ENCODE measurements at places on chromosomes 2 and 18.

- no peak for DNase-seq
Measured at GRCh38 chr2:96872591-96873349, 2.9 kb upstream of the SEMA4C start.

DNA sequence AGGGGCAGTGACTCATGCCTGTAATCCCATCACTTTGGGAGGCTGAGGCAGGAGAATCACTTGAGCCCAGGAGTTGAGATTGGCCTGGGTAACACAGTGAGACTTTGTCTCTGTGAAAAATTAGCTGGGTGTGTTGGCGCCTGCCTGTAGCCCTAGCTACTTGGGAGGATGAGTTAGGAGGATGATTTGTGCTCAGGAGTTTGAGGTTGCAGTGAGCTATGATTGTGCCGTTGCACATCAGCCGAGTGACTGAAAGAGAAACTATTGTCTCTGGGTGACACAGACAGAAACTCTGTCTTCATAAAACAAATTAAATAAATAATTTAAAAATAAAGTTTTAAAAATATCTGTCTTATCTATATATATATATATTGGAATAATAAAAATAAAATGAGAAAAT lies 1844.6 kb upstream of the PIK3C3 start:
- no peak for DNase-seq

- DNase-seq = no peak
Measured at GRCh38 chr2:209505410-209505809, 81.6 kb downstream of the MAP2 start.

DNA sequence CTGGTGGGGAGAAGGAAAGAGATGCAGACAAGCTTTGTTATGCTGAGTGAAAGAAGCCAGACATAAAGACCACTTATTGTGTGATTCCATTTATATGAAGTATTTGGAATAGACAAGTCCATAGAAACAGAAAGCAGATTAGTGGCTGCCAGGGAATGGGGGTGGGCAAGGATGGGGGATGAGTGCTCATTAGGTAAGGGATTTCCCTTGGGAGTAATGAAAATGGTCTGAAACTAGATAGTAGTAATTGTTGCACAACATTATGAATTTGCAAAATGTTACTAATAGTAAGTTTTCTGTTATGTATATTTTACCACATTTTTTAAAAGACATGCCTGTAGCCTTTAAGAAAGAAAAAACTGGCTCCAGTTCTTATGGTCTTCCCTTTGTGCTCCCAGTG lies 154.9 kb downstream of the LNPK start:
- DNase-seq = no peak

DNA sequence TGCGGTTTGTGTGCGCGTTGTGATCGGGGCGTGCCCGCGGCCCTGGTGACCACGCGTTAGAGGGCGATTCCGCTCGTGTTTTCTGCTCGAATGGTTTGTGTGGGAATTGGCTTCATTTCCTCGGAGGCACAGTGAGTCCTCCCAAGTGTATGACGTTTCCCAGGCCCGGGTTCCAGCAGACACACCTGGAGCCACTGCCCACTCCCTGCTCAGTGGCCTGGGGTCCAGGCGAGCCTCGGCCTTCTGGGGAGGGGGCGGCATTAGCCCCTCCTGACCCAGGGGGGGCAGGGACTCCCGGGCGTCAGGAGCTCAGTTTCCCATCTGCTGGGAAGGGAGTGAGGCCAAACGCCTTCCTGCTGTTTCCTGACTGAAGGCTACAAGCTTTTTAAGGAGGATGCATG lies 92.1 kb downstream of the NFATC1 start:
- no peak for DNase-seq

- DNase-seq = no peak
Measured at GRCh38 chr2:25378731-25379490, 37.2 kb upstream of the DNMT3A start.

DNA sequence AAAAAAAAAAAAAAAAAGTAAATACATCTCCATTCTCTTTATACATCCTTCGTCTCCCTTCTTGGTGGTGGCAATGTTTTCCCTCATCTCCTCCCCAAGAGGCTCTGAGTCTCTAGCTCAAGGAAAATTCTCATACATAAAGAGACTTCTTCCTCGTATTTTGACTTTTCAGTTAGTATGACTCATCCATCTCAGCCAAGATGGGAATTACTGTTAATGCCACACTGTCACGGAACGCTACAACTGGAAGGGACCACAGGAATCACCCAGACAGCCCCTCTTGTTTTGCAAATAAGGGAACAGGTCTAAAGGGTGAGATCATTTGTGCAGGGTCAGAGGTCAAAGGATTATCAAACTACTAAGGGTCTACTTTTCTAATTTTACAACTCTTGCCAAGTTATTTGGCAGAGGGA lies 19.5 kb downstream of the NFE2L2 start:
- DNase-seq = no peak

GRCh38 chr2:47227532-47228279 lies 72.6 kb upstream of the STPG4 start:
- DNase-seq = no peak

DNA sequence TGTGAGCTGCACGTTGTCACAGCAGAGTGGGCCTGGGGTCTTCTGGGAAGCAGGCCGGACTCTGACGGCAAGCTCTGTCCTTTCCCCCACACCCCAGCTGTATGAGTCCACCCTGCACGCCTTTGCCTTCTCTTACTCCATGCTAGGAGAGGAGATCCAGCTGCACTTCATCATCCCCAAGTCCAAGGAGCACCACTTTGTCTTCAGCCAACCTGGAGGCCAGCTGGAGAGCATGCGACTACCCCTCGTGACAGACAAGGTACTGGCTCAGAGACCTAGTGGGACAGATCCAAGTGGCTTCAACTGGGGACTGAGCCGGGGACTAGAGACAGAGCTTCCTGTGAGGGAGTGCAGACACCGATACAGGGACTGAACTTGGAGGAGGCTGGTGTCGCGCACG lies 40.1 kb downstream of the NTSR2 start:
- no peak for DNase-seq

DNA sequence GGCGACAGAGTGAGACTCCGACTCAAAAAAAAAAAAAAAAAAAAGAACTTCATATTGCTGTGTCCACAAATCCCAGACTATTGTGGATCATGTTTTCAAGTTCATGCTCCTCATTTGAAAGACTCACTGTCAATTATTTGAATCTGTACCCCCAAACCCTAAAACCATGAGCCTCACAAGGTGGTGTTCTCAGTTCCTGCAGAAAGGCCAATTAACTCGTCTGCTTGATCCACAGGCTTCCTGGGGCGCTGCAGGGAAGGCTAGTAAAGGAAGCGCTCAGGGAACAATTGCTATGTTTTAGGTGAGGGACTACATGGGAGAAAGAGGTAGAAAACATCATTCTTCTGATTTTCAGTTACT lies 396.8 kb upstream of the NETO1 start:
- DNase-seq = no peak

- DNase-seq = peak; percentile 37
Measured at GRCh38 chr2:239247401-239248245, 153.2 kb downstream of the HDAC4 start.

GRCh38 chr18:5488844-5489243 lies 55.0 kb downstream of the EPB41L3 start:
- DNase-seq = no peak

DNA sequence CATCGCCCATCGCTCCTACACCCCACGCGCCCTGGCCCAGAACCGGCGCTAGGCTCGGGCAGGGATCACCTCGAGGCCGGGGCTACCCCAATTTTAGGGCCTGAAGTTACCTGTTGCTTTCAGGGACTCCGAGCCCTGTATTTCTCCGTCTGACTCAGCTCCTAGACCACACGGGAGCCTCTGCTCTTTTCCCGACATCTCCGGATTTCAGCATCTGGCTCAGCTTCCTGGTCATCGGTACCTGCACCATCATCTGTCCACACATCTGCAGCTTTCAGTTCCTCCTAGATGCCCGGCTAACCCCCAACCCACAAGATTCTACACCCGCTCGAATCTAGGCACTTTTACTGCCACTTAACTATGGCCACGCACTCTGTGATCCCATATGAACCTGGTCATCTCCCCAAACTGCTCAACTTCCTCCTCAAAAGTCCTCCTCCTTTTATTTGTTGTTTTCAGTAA lies 12.1 kb upstream of the HMSD start:
- no peak for DNase-seq

DNA sequence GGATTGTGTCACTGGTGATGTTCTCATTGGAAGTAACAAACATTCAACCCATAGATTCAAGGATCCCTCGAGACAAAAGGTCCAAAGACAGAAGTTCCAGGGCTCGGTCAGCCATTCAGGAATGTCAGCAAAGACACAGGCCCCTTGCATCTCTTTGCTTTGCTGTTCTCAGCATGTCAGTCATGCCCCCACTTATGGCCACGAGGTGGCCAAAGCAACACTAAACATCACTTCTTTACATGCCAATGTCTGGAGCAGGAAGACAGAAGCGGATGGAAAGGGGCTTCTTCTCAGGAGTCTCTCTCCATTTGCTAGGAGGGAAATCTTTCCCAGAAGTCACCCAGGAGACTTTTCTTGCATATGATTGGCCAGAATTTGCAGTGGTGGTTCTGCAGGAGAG lies 191.6 kb upstream of the SP5 start:
- DNase-seq = no peak

DNA sequence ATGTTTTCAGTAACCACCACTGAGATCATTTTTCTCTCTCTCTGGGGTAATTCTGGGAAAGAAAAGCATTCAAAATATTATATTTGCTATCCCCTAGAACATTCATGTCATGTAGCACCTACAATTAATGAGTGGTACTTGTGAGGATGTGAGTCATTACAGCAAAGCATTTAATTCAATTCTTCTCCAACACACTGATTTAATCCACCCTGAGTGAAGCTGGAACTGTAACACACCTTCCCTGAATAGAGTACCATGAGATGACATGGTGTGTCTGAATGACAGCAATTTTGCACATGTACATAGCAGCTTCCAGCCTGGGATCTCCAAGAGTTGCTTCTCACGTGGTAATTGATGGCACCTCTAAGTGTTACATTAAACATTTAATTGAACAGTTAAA lies 207.1 kb upstream of the SLC14A2 start:
- DNase-seq = no peak

DNA sequence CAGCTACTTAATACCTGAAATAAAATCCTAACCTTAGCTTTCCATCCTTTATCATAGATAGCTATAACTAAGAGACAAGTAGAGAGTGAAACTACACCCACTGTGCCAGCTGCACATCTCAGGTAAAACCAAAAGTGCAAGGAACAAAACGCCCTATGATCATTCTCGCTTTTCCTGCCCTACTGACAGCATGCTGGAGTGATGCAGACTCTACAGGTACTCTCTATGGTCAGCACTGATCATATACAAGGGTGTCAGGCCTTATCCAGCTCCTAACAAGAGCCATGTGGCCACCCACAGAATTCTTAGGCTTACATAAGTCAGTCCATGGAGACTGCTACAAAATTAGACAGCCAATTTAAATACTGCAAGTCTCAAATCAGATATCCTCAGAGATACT lies 45.6 kb downstream of the REV1 start:
- DNase-seq = no peak

DNA sequence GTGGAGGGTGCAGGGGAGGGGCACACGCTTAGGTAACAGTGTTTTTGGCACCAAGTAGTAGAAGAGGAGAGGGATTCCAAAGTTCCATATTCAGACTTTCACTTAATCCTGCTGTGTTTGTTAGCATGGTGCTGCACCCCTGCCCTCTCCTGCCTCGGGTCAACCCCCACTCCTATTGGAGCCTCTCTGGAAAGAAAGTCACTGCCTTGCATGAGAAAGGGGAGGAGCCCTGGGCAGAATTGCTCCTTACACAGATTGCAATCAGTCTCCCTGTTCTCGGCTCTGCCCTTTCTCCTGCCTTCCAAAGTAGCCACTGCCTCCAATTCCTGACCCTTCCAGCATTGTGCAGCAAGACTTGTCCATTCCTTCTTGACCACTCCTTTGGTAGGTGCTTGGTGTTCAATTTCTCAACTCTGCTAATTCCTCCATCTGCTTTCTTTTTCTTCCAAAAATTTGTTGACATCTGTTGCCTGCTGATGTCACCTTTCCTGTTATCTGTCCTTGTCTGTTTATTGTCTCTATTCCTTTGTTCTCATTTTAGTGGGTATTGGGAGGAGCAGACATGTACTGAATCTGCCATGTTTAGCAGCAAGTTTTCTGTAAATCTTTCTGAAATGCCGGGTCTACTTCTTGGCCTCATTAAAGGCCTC lies 225.4 kb downstream of the LOXHD1 start:
- DNase-seq = no peak

DNA sequence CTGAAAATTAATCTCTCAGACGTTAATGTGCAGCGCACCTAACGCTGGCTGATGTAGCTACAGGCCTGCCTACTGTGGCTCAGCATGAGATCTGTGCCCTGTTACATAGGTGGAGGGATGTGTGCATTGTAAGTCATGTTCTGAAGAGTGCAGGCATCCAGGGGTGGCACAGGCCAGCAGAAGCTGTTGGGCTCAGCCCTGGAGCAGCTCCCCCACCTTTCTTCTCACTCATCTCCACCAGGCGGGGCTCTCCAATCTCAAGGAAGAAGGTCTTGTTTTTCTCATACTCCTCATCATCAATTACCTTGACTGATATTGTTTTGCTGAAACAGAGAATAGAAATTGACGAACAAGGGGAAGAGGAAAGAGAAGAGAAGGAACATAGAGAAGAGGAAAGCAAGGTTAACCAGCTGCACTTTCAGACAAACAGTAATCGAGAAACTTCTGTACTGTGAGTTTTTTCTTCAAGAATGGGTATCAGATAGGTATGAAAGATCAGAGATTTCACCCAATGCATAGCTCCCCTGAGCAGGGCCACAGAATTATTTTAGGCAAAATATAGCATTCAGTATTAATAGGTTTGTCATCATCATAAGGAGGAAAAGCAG lies 273.6 kb downstream of the SLC8A1 start:
- DNase-seq = no peak

DNA sequence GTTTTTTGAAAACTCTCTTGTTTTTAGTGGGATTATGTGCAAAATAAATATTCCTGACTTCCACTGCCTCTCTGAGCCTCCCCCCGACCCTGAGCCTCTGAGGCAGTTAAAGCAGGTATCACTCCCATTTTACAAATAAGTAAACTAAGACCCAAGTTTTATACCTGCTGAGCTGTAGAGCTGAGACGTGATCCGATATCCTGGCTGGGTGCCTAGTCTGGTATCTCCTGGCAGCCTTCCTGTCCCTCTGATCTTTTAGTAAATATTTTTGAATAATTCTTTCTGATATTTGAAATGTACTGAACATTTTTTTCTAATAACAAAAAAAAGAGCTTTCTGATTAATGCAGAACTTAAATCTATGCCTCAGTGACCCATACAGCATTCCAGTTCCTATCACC lies 108.3 kb upstream of the NOSTRIN start:
- no peak for DNase-seq

DNA sequence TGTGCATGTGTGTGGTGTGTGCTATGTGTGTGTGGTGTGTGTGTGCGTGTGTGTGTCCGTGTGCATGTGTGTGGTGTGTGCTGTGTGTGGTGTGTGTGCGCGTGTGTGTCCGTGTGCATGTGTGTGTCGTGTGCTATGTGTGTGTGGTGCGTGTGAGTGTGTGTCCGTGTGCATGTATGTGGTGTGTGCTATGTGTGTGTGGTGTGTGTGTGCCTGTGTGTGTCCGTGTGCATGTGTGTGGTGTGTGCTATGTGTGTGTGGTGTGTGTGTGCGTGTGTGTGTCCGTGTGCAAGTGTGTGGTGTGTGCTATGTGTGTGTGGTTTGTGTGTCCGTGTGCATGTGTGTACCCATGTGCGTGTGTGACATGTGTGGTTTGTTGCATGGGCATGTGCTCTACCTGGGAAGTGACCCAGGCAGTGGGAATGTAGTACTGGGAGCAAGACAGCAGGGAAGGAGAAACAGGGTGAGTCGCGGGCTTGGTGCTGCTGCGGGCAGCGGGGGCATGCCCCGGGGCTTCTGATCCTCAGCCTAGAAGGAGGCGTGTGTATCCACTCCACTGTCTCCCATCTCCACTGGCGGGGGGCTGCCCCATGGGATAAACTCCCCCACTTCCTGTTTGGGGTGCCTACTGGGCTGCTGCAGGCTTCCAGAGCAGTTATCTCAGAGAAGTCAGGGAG lies 7.6 kb upstream of the OTOS start:
- DNase-seq = no peak
